Activated CD4-positive, alpha-beta T cell treated with anti-CD3 and anti-CD28 coated beads for 36 hours (primary cell): ENCODE measurements at places on chromosomes 1 and 21. TPM values are rescaled to one million over a fixed set of nuclear protein-coding genes. Genes with fewer than 3 reads are reported as not detected.

The ZNF697 gene
- total RNA-seq = 0.63 TPM

The IQGAP3 gene
- 14.9 TPM for total RNA-seq

The TGFB2 gene
- total RNA-seq = not detected

The TAS1R2 gene
- total RNA-seq = not detected

The SLAMF9 gene
- not detected for total RNA-seq

The MR1 gene
- total RNA-seq = 21.5 TPM

The SELL gene
- total RNA-seq = 206 TPM
